ENCODE measurements at places on chromosomes 12 and 14.

GRCh38 chr14:66139432-66139831 is 346.7 kb upstream of the CCDC196 start:
- DNase-seq: no peak

- DNase-seq: peak; percentile 7
Observed at GRCh38 chr12:25715102-25715501, 162.0 kb upstream of the LMNTD1 start.

- no peak for DNase-seq
Observed at GRCh38 chr14:75283162-75283832, 4.7 kb downstream of the FOS start.

- peak; percentile 76 for DNase-seq
Observed at GRCh38 chr14:91996948-91997371, 42.9 kb downstream of the TRIP11 start.

GRCh38 chr14:54627219-54627539 is 60.3 kb downstream of the SAMD4A start:
- DNase-seq: no peak

- DNase-seq: no peak
Observed at GRCh38 chr12:110669193-110669502, 19.8 kb downstream of the HVCN1 start.

DNA sequence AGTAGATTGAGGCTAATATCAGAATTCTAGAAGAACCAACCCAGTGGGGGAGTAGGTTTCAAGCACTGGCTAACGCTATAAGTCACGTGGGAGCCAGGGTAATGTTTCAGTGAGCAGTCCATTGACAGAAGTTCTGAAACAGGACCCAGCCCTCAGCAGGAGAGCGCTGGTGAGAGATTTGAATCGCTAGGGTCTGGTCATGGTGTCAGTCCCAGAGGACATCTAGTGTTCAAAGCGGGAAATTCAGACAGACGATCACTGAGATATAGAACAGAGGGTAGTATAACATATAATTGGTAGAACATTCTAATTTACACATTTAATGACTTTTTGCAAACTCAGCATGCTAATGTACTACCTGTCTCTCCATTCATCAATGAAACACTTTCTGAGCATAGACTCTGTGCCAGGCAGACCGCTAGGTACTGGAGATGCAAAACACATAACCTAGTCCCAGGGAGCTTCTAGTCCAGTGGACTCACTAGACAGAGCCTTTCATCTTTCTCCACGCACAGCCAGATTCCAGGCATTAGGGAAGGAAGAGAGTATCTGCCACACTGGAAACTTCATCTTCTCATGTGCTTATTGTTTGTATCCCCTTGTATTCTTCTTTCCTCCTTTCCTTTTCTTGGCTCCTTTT is 35.4 kb upstream of the RNASE3 start:
- DNase-seq: peak; percentile 52

DNA sequence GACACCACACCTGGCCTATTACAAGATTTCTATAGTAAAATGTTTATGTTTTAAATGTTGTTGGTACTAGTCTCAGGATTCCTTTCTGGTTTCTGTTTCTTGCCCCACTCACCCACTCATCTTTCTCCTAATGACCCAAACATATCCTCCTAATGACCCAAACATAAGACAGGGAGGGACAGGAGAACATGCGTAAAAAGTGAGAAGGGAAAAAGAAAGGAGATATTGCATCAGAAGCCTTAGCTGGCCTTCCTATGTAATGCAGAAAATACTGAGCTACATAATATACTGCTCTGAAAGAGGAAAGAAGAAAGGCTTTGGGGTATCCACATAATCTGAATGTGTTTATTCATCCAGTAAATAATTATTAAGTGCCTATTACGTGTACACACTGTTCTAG is 104.6 kb upstream of the GPHB5 start:
- DNase-seq: no peak

- DNase-seq: no peak
Observed at GRCh38 chr14:57865066-57865402, 858 bp downstream of the SLC35F4 start.

- DNase-seq: no peak
Observed at GRCh38 chr12:82523996-82524395, 162.7 kb upstream of the TMTC2 start.

- peak; percentile 48 for DNase-seq
Observed at GRCh38 chr12:42332301-42333285, 6.6 kb downstream of the PPHLN1 start.

DNA sequence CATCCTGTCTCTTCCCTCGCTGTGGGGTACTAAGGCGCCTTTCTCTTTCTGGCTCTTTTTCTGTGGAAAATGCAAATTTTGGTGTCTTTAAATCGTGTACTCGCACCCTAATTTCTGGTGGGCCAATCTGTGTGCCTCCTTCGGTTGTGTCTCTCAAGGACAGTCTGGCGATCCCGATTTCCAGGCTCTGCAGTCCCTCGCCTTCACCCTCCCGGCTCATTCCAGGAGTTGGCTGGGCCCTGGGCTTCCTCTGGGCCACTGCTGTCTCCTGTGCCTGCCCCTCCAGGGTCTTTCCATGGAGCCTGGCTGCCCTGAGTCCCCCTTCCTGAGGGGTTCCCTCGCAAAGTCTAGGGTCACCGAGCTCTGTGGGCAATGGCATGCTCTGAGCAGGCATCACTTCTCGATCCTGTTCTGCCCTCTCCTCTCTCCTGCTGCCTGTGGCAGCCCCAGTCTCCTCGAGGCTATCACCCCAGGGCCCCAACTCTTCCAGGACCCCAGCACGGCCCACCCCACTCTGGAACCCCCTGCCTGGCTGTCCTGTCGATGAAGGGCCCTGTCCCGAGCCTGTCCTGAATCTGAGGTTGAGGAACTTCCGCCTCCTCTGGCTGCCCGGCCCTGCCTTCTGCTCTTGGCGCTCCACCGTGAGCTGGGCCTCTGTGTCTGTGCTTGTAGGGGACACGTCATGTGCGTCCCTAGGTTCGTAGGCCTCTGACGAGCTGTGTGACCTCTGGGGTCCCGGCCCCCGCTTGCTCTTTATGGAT is 24.1 kb downstream of the AHNAK2 start:
- DNase-seq: no peak

GRCh38 chr12:15163030-15163976 is 57.9 kb downstream of the RERG start:
- no peak for DNase-seq

DNA sequence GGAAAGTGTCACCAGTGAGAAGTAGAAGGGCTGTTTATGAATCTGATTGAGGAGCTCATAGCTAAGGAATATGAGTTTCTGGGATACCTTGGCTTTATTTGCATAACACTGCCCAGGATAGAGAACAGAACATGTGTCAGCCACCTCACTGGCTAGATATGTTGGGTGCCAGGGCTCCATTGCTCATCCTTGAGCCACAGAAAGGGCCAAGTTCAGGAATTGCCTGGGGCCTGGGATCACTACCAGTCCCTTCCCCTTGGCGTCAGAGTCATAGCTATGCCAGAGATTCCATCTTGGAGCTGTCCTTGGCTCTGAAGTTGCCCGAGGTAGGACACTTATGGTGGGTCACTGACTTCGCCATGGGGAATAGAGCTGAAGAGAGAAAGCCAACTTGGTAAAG is 49.0 kb downstream of the IFT43 start:
- DNase-seq: peak; percentile 46

GRCh38 chr14:63966407-63966806 is 113.6 kb downstream of the SYNE2 start:
- DNase-seq: no peak

GRCh38 chr14:50531595-50532501 is 521 bp downstream of the MAP4K5 start:
- DNase-seq: peak; percentile 60

DNA sequence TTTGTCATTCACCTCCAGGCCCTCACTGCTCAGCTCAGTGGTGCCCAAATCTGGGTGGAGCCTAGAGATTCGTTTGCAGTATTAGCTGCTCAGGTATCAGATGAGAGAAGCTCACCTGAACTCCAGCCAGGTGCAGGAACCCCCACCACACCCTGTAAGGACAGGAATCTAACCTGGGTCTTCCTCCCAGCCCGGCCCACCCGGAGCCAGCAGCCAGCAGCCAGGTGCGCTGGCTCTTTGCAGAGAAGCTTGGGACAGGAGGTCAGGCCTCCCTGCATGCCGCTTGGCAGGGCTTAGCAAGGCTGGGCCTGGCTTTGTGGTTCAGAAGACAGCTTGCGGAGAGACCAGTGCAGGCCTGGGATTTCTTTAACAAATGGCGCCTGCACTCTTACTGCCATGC is 125.6 kb upstream of the MYL2 start:
- DNase-seq: no peak

DNA sequence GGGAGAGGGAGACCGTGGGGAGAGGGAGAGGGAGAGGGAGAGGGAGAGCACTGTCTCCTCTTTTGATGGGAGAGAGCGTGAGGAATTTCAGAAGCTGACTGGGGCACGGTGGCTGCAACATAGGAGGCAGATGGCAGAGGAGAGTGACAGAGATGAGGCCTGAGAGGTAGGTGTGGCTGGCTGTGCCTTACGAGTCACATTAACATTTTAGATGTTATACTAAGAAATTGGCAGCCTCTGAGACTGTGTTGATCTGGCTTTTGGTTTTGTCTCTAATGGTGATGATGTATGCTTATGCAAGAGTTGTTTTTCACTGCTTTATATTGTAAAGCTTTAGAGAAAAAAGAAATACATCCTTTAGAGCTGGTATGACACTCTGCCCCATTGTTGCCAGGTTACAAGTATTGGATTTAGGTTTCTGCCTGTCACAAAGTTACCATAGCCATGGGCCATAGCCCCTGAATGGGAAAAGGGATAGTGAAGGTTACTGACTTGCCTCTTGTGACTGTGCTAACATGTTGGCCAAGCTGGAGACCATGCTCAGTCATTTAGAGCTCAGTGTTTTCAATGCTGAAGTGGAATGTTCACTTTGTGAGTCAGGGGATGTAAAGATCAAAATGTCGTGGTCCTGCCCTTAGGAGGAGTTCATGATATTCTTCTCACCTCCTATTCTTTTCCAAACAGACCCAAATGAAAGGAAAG is 186.2 kb downstream of the SYNE2 start:
- no peak for DNase-seq

- DNase-seq: no peak
Observed at GRCh38 chr14:98952593-98953350, 319.2 kb downstream of the BCL11B start.
